ENCODE measurements at places on chromosomes 16 and 17.

- DNase-seq, result no peak
Observed at GRCh38 chr17:45227926-45228762, 6.5 kb downstream of the FMNL1 start.

DNA sequence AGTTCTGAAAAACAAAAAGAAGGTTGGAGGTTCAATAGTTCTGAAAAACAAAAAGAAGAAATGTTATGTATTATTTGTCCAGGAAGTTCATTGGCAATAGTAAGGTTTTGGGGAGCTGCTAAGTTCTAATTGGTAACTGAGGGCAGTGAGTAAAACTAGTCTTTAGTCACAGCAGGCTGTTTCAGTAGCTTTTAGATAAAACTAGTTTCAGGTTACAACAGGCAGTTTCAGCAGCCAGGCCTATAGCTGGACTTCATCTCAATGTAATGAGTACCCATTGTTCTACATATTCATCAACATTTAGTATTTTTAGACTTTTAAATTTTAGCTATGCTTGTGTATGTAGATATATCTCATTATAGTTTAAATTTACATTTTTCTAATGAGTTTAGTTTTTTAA lies 639.3 kb downstream of the TOX3 start:
- no peak for DNase-seq

DNA sequence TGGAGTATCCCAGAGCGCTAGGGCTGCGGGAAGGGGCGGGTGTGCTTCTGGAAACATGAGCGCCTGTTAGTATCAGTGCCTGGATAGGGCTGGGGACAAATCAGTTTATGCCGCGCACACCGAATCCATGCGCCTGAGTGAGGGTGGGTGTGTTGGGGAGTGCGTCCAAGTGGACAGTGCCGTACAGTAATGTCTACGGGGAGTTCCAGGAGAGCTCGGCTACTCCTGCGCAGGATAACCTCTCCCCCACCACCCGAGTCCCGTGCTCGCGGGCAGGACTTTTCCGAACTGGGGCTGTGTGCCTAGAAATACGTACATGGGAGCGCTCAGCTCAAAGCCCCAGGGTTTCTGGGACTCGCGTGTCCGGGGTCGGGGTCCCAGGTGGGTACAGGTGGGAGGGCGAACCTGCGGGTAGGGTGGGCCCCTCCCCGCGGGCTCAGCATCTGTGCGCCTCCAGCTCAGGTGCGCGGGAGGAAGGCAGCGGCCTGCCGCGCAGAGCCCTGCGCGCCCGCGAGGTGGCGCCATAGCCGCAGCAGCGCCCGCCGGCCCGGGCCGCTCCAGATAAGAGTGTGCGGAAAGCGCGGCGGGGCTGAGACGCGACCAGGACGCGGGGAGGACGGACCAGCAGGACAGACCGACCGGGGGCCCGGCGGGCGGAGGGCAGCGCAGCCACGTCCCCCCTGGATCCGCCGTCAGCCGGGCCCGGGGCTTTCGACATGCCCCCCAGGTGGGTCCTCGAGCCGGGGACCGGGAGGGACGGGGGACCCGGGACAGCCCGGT lies at the start of gene HIC1:
TSS of gene HIC1 (plus strand) at position 592 of the 780 bp plus-strand sequence. CDS start 1,588 bp downstream, outside the sequence.
- peak; percentile 69 for DNase-seq

DNA sequence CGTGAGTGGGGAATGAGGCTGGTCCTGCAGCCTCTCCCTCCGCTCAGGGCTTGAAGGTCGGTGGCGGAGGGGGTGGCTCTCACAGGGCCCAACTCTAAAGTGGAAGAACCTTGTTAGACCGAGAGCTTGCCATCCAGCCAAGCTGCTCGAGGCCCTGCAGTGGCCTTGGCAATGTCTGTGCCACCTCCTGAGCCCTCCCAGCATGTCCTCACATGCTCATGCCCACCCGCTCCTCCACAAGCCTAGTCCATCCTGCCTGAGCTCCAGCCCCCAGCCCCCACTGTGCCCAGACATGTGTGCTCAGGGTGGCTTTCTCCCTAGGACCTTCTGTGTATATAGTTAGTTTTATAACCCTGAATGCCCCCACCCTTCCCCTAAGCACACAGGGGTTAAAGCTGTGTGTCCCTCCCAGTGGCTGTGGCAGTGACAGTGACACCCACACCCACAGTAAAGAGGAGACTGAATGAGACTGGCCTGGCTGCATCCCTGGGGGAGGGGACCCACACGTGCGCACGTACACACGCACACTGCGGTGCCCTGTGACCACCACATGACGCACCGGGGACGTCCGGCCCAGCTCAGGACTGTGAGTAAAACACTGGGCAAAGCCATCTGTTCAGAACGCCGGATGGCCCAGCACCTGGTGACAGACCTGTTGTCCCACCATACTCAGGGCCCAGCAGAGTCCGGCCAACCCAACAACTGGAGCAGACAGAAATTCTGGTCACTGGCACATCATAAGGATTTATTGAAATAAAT lies 15.6 kb downstream of the PDK2 start:
- DNase-seq, result no peak

DNA sequence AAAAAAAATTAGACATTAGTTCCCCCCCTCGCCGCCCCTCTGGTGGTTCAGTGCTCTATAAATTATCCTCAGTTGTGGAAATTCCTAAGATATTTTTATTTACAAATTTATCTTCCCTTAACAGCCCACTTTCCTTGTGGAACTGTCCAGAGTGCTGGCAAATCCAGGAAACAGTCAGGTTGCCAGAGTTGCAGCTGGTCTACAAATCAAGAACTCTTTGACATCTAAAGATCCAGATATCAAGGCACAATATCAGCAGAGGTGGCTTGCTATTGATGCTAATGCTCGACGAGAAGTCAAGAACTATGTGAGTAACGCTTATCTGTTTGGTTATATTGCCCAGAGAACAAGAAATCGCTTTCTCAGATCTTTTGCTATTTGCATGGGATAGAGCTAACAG lies 2.9 kb downstream of the KPNB1 start:
- no peak for DNase-seq

DNA sequence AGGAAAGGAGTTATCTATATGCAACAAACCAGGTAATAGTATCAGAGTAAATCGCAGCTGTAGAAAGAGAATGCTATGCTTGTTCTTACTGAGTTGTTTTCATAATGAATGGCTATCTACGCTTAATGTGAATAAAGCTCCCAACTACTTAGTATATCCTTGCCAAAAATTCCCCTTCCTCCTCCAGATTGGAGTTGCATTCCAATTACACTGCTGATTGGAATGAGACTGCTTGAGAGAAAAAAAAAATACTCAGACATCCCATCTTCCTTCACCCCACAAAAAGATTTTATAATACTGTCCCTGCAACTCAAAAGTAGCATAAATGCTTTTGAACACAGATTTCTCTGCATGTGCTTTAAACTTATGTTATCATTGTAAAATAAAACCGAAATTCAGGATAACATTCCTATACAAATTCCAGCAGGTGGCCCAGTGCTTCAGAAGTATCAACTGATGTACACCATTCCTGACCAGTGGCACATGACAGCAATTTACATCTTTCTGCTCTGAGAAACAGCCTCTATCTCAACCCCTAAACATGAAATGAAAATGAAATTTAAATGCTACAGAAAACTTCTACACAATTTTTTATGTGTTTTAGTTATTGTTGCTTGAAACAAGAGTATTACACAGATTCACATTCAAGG lies 47.0 kb downstream of the SMURF2 start:
- no peak for DNase-seq

GRCh38 chr16:1790611-1791255 lies 2.8 kb downstream of the IGFALS start:
- DNase-seq, result no peak

GRCh38 chr17:59671386-59671785 lies 35.8 kb downstream of the PTRH2 start:
- DNase-seq, result no peak

GRCh38 chr16:74999219-74999608 lies 390 bp downstream of the ZNRF1 start:
- DNase-seq, result no peak

DNA sequence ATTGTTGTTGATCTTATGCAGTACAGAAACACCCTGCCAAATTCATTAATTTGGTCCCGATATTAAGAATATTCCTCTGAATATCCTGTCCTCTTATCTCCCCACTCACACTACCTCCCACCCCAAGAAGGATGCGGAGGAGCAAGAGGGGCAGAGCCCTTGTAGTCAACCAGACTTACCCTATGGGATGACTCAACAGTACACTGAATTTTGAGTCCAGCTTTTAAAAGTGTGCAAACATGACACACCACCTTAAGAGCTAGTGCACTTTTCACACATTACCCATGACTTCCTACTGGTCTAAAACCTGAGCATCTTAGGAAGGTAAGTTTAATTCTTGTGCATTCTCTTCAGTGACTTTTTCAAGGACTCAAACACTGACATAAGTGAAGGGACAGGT lies 9.5 kb downstream of the USP22 start:
- no peak for DNase-seq

DNA sequence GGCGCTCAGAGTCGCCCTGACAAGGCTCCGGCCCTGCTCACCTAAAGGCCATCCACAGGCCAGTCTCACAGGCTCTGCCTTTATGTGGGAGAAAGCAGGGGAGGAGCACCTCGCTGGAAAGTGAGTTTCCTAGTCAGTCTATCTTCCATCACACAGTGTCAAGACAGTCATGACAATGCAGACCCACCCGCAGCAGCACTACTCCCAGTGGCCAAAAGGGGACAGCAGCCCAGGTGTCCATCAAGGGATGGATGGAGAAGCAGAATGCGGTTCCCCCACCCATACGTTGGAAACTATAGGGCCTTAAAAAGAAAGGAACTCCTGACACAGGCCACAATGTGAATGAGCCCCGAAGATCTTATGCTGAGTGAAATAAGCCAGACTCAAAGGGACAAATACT lies 226.8 kb downstream of the ENGASE start:
- DNase-seq, result no peak

DNA sequence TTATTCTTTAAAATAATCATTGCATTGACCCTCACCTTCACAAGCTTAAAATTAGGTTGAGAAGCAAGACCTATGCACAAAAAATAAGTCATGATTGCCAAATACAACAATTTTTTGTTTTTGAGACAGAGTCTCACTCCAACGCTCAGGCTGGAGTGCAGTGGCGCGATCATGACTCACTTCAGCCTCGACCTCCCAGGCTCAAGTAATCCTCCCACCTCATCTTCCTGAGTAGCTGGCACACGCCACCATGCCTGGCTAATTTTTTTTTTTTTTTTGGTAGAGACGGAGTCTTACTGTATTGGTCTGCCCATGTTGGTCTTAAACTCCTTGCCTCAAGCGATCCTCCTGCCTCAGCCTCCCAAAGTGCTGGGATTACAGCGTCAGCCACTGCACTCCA lies 24.2 kb downstream of the ZNF652 start:
- DNase-seq, result no peak

GRCh38 chr16:59042301-59042700 lies 308.2 kb upstream of the GOT2 start:
- DNase-seq, result no peak

GRCh38 chr17:69874175-69874670 lies 200.8 kb upstream of the KCNJ16 start:
- DNase-seq, result no peak

GRCh38 chr17:17171186-17171585 lies 34.9 kb downstream of the PLD6 start:
- no peak for DNase-seq

GRCh38 chr16:66926961-66927436 lies 1.7 kb upstream of the RRAD start:
- DNase-seq, result no peak

DNA sequence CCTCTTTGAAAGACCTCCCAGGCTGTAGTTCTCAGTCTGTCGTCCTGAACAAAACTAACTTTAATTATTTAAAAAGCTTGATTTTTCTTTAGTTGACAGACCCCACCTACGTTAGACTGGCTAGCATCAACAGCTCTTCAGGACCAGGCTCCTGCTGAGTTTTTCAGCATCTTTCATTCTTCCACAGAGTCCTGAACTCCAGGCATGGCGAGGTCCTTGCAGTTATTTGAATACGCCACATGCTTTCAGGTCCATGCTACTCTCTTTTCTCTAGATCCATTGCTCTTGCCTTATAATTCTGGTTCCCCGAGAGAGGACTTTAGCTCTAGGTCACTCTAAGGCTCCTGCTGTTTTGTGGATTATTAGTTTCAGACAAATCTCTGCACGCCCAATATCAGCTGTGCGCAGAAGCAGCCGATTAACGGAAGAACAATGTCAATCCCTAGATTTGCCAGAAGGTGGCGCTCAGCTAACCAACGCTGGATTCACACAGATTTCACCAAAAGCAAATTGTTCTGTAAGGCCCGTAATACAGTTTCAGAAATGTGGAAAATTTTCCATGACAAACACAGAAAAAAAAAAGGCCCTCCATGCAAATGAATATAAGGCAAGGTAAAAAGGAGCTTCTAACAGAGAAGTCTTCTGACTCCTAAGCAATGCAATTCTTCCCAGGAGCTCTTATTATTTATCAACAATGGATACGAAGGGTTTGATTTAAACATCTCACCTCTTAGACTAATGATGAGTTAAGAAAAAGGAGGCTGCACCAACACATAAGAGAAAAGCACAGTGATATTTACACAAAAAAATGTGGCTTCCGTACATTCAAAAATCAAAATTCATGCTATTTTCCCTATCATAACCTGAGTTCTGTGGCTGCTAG lies 33.5 kb upstream of the BCO1 start:
- peak; percentile 12 for DNase-seq

GRCh38 chr17:45222289-45222995 lies 757 bp downstream of the FMNL1 start:
- DNase-seq, result no peak

DNA sequence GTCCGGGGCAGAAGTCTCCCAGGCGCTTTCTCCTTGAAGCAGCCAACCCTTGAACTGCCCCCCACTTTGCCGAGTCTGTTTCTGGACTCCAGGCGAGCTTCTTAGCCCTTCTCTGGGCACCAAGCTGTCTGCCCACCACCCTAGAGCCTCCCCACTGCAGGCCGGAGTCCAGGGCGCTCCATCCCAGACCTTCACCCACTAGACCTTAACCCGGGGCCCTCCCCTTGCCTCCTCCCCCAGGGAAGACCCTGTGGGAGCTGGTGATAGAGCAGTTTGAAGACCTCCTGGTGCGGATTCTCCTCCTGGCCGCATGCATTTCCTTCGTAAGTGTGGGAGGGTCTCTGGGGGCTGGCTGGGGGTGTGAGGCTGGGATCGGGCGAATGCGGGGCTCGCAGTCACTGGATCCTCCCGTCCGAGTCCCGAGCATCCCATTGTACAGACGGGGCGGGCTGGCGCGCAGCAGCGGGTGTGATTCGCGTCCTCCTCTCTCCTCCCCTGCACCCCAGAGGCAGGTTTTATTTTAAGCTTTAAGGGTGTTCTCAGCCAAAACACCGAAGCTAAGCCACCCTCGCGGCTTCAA lies 1.1 kb downstream of the ATP2A1 start:
- DNase-seq, result no peak

DNA sequence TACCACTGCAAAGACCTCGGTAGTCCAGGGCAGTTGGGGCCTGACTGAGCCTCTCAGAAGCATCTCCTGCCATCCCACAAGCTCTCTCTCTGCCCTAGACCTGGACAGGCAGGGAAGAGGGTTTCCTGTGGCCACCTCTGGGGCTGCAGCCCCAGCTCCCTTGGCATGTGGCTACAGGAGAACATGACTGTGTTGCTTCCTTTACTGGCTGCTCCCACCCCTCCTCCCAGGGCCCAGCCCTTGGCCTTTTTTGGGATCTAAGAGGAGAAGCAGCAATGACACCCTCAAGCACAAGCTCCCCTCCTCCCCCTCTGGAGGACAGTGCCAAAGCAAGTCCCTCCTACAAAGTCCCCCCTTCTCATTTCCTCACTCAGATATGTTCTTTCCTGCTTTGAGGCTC lies 5.6 kb downstream of the MRPL27 start:
- DNase-seq, result no peak

GRCh38 chr17:8905331-8905730 lies 37.9 kb upstream of the PIK3R6 start:
- no peak for DNase-seq
